Stomach (tissue), 19 donors: ENCODE measurements at places on chromosomes 6 and 20.

- no peak for DNase-seq
Measured at GRCh38 chr6:3205913-3206312, 21.5 kb downstream of the TUBB2B start.

- no peak for DNase-seq
Measured at GRCh38 chr6:29797135-29797534, 30.5 kb upstream of the HLA-G start.

- DNase-seq: no peak
Measured at GRCh38 chr20:14451458-14451857, 114.0 kb upstream of the FLRT3 start.

GRCh38 chr6:3727036-3727435, 24.5 kb downstream of the PXDC1 start:
- DNase-seq: no peak

- no peak for DNase-seq
Measured at GRCh38 chr6:133369773-133370272, 128.7 kb downstream of the EYA4 start.

GRCh38 chr6:39568896-39569295, 156.3 kb downstream of the KIF6 start:
- no peak for DNase-seq

DNA sequence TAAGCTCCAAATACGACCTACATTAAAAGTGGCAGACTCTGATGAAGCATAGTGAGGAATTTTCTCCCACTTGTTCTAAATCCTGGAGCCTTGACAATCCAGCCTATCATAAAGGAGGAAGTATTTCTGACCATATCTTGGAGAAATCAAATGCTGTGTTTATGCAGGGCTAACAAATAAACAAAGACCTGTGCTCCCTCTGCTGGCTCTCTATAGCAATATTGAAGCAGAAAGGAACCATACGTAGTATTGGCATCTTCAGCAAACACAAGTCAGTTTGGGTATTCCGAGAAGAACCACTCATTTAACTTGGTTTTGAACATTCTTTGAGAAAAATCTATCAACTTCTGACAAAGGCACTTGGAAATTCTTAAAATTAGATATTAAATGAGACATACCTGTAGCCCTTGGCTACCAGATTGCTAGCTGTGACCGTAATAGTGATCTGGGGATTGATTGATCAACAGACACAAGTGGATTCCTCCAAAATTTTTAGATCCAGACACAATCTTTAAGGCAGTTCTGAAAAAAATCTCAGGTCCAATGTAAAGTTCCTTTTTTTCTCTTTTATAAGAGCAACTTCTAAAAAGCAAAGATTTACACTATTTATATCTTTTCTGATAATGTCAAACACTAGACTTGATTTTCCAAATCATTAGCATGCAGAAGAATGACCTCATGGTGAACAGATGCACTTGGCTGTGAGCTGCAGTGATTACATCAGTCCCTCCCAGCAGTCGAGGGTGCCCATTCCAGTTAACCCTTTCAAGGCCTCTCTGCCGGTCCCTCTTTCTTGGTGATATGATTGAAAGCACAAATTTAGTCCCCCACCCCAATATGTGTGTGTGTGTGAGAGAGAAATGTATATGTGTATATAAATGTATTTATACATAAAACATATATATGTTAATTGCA, 40.2 kb downstream of the INSM1 start:
- no peak for DNase-seq

- no peak for DNase-seq
Measured at GRCh38 chr6:167997642-167998041, at the start of gene KIF25. TSS of gene KIF25 (plus strand) at chr6:167997671. CDS start at chr6:168029586, 31,915 bp downstream.

DNA sequence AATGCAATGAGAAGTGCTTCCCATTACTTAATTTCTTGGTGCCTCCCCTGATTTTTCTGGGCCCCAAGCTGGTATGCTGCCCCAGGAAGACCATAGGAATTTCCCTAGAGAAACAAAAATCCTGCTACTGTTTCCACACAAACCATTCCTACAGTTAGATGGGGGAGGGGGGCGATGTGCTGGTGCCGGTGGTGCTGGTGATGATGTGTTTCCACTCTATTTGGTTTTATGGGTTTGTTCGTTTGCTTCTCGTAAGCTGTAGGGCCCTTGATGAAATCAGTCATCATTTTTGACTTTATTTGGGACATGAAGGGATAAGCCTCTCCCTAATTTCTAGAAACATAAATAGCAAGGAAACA, 105.1 kb downstream of the MKKS start:
- no peak for DNase-seq

GRCh38 chr6:43256670-43257366, 13.5 kb downstream of the TTBK1 start:
- DNase-seq: no peak

- no peak for DNase-seq
Measured at GRCh38 chr6:14210077-14210476, 92.5 kb downstream of the CD83 start.

DNA sequence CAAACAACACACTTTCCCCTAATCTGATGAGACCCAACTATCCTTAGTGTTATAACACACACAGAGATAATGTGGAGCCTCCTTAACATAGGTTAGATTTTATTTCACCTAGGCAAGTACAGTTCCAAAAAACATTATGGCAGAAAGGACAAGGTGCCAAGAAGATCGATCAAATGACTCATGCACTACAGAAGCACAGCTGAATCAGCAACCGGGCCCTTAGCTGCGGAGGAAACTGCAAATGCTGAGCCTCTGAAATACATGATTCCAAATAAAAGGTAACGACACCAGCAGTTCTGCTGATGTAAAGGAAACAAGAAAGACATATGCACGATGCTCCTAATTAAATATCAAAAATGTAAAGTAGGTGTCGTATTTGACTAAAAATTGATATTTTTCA, 19.9 kb upstream of the MUC21 start:
- DNase-seq: no peak

- no peak for DNase-seq
Measured at GRCh38 chr6:169701311-169701953, 397 bp downstream of the WDR27 start.

DNA sequence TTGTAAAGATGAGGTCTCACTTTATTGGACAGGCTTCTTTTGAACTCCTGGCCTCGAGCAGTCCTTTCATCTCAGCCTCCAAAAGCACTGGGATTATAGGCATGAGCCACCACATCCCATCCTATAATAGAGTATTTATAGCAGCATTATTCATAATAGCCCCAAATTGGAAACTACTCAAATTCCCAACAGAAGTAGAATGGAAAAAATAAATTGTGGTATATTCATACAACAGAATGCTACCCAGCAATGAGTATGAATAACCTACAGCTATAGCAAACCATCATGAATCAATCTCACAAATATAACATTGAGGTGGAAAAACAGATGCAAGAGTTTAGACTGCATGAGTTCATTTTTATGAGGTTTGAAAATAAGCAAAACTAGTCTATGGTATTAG, 84.8 kb upstream of the BTBD3 start:
- no peak for DNase-seq

DNA sequence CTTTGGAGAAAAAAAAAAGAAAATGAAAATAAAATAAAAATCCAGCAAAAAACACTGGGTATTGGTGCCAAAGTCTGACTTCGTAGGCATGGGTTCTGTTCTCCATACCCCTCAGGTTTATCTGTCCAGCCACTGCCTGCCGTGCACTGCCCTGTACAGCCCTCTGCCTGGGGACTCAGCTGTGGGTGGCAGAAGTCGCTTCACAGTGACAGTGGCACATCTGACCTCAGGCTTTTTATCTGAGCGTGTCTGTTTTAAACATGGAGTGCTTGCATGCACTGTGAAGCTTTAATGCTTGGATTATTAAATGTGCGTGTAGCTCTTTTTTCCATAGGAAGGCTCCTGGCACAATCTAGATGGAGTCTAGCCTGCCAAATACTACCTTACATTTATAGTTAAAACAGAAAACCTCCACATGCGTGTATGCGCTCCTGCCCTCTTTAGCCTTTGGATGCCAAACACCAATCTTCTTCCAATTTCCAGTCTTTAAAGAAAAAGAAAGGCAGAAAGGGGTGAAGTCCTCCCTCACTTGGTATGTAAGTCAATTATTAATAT, 375.5 kb downstream of the UTRN start:
- DNase-seq: no peak

- no peak for DNase-seq
Measured at GRCh38 chr6:142874676-142875075, 70.3 kb downstream of the HIVEP2 start.

DNA sequence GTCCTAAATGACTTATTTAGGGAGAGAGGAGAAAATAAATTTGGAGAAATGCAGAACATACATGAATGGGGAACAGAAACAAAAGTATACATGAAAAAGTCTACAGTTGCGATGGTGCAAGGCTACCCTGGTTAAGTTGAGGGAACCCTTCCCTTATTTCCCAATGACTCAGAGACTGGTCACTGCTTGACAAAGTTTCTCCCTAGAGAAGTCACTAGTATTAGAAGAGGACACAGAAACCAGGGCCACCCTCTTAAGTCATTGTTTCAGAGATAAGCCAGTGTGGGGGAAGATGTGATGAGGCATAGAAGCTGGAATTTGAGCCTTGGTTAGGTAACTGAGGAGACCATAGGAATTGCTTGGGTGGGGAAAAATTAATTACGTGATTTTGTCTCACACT, 24.4 kb upstream of the EDN1 start:
- DNase-seq: no peak

DNA sequence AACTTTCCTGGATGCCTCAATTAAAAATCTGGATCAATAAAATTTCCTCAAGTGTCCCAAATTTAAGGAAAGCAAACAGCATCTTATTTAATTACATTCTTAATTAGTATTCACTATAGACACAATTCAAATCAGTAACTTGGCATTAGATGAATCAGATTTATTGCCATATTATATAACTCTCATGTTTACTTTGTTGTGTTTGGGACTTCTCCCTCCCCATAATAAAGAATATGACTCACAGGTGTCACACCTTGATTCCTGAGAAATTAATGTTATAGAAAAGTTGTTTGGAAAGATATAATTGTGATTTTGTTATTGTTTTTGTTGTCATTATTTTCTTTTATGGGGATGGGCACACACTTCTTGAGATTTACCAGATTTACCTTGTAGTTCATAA, 18.4 kb downstream of the EYA4 start:
- no peak for DNase-seq

DNA sequence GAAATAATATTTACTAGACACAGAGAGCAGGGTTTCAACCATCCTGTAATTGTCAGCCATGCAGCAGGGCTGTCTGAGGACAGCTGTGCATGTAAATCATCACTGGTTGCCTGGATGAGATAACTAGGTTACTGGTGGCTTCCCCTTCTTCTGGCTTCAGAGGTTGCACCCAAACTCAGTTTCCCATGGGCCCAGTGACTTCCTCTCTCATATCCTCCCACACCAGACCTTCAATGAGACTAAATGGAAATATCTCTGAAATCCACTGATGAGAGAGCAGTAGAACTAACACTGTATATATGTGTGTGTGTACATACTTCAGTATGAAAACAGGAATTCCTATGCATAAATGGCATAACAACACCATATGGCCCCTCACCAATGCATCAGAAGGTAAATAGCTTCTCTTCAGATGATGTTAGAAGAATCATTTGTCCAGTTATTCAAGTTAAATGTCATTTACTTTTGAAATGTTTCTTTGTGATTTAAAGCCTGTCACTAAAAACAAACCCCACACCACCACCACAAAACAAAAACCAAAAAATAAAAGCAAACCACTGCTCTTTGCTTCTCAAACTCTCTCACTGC, 51.0 kb upstream of the IL20RA start:
- DNase-seq: peak; percentile 25

DNA sequence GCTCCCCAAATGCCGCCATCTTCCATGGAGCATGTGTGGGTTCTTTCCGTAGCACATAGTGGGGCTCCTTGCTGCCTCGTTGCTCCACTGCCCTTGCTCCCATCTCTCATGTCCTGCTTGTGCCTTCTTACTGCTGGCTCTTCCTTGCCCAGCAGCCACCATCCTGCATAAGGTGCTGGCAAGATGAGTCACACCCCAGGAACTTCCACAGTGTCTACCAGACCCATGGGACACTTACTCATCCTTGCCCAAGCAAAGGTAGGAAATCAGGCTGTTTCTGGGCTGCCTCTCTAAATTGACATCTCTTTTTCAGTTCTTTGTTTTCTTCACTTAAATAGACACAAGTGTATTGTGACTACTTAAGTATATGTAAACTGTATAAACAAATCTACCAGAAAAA, 39.4 kb upstream of the RGS17 start:
- no peak for DNase-seq

GRCh38 chr20:51335329-51335841, 207.1 kb downstream of the NFATC2 start:
- DNase-seq: no peak

GRCh38 chr20:57166568-57167291, 99.7 kb downstream of the BMP7 start:
- DNase-seq: no peak

DNA sequence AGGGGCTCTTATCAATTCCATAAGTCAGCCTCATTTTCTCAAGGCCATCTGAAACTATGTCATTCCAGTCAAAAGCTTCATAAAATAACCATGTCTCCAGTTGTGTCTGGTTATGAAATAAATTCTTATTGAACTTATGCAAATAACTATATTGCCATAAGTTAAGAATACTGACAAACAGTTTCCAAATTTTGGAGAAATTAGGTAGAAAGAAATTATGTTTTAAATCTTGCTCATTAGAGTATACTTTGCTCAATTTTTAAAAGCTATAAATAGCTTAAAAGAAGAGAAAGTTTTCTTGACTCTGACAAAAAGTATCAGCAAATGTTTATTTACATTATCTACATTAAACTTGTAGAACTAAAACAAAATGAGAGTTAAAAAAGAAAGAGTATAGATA, 63.0 kb upstream of the MRAP2 start:
- no peak for DNase-seq

DNA sequence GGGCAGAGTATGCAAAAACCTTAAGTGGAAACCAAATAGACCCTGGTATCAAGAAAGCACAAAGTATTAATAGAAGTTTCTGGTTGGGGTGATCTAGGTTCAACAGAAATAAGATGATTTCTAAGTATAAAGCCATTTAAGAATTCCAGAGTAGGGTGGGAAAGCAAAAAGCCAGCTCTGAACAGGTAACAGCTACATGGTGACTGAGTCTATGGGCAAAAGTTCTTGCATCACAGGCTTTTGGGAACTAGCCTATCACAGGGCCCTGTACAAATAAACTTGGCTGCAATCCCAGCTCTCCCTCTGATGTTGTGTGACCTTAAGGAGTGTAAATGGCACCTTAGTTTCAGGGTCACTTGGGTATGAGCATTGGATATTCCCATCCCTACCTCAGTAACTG, 5.5 kb downstream of the TCF19 start:
- peak; percentile 69 for DNase-seq

DNA sequence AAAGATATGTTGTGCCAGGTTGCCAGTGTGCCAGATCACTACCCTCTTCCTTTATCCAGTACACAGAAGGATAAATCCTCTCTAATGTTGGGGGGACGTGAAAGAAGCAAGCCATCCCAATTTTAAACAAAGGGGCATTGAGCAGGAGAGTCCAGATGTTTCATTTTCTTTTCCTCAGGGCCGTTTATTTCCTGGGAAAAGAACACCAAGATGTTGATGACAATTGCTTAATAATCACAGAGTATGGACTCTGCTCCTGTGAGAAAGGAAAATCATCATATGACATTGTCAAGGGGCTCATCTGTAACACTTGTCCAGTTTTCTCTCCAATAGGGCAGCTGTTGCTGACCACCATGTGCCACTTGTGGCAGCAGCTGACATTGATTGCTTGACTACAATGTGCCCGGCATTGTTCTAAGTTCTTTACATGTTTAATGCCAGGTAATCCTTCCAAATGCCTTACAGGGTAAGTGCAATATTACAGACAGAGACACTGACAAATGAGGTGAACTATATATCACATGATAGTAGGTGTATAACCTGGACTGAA, 161.4 kb downstream of the CD109 start:
- DNase-seq: no peak
